ENCODE measurements at places on chromosomes 6 and 20.

DNA sequence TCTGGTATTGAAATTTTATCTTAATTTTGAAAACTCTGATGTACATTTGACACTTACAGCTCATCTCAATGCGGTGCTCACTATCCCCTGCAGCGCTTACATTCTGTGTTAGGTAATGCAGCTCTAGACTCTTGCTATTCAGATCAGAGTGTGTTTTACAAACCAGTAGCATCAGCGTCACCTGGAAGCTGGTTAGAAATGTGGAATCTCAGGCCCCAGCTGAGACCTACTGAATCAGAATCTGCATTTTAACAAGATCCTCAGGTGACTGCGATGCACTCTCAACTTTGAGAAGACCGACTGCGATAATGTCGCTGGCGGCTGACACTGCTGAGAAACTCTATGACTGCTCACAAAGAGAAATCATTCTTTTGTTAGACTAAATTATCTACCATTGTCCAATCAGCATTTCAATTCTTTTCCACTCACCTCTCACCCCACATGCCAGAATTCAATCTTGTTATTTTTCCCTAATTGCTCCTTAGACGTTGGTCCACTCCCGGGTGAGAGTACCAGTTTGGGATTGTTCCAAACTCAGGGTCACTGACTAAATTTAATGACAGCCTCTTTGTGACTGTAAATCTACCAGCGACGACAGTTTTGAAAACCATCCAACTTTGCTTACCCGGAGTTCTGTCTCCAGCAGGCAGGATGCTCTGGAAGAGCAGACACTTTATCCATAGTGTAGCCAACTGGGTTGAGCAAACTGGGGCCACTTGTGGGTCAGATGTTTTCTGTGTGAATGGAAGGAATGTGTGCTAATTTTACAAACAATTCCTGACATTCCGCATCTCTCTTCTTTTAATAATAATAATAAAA lies 140.1 kb upstream of the BTBD3 start:
- DNase-seq: no peak

DNA sequence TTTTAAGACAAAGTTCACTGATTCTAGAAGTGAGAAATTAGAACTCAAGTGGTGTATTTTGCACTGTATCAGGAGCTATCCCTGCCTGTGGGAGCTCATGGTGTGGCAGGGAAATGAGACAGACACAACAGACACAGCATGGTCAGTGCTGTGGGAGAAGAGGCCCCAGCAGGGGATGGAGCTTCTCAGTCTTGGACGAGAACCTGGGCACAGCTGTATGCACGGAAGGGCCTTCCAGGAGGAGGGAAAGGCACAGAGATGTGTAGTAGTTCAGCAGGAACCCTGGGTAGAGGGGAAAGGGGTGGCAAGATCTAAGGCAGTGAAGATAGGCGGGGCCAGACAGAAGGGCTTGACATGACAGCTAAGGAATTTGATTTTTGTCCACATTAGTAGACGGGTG lies 48.8 kb upstream of the KIF25 start:
- DNase-seq: no peak

DNA sequence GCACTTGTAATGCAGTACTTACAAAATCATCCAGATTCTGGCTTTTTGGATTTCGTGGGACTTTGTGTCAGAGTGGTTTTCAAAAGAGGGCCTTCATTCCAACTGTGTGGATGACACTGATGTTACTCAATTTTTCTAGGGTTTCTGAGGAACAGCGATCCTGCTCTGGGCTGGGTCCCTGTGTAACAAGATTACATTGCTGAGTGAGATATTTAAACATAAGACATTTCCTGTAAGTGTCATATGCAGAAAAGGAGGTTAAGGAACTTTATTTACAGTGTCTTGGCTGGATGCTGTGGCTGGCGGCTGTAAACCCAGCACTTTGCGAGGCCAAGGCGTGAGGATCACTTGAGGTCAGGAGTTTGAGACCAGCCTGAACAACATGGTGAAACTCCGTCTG lies 6.7 kb downstream of the ZFAND3 start:
- no peak for DNase-seq

GRCh38 chr6:105651969-105652368 lies 249.1 kb upstream of the PREP start:
- DNase-seq: no peak

GRCh38 chr20:44780226-44780625 lies 30.1 kb downstream of the RIMS4 start:
- DNase-seq: peak; percentile 26

- no peak for DNase-seq
Observed at GRCh38 chr6:40671694-40672050, 84.5 kb upstream of the LRFN2 start.

GRCh38 chr6:147109707-147110106 lies 94.5 kb upstream of the STXBP5 start:
- no peak for DNase-seq

- peak; percentile 13 for DNase-seq
Observed at GRCh38 chr6:135033238-135033637, 21.4 kb downstream of the HBS1L start.

- DNase-seq: no peak
Observed at GRCh38 chr6:84525907-84526306, 238.5 kb downstream of the TBX18 start.

DNA sequence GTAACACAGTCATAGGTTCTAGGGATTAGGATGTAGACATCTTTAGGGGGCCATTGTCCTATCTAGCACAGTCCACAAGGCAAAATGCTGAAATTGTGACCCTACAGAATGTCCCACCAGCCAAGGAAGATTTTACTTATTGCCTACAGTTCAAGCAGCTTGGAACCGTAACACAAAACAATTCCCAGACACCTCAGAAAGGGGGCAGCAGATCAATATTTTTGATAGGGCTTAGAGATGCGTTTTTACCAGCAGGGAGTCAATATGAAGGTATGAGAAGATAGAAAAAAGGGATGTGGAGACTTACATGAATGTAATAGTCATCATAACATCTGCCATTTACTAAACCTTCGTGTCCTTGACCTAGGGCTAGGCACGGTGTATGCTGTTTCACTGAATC lies 81.0 kb downstream of the TMEM170B start:
- DNase-seq: no peak

- no peak for DNase-seq
Observed at GRCh38 chr6:10332111-10332510, 82.8 kb downstream of the TFAP2A start.

DNA sequence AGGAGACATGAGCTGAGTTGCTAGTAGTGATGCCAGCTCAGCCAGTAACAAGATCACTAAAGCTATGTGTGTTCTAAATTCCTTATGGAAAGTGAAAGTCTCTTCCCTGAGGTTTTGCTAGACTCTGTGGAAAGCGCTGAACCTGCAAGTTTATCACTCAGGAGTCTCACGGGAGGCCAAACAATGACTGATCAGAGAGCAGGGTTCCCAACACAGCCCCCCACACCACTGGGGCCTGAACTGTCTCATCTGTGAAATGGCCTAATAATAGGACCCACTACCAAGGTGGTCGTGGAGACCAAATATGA lies 19.9 kb downstream of the ACSS1 start:
- no peak for DNase-seq

- DNase-seq: no peak
Observed at GRCh38 chr6:100366419-100366818, 98.3 kb downstream of the SIM1 start.

- no peak for DNase-seq
Observed at GRCh38 chr6:139912735-139913400, 538.4 kb upstream of the CITED2 start.

DNA sequence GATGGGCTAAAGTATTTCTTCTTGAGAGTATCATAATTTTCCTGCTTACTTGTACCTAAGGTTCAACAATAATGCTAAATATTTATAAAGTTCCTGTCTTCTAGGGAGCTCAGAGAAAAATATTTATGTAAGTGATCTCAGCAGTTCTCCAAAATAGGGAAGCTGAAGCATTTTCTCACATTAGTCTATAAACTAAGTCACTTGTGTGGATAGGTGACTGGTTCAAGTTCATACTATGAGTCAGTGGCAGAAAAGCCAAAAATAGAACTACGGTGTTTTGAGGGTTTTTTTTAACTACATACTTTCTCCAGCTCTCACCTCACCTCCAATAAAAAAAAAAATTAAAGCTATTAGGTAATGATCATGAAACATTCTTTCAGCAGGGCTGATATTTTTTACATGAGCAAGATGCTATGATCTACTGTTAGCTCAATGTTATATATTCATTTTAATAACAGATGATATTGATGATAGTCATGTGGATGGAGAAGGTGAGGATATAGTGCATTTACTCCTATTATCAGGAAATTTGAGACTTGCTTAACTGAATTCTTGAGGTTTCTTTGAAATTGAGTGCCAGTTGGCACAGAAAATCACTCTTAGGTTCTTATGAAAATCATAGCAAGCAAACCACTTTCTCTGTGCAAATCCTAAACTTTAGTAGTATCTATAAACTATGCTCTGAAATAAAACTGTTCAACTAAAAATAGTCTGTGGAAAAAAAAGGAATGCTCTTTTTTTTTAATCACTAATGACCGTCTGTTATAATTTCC lies 4.1 kb upstream of the MOXD1 start:
- no peak for DNase-seq

DNA sequence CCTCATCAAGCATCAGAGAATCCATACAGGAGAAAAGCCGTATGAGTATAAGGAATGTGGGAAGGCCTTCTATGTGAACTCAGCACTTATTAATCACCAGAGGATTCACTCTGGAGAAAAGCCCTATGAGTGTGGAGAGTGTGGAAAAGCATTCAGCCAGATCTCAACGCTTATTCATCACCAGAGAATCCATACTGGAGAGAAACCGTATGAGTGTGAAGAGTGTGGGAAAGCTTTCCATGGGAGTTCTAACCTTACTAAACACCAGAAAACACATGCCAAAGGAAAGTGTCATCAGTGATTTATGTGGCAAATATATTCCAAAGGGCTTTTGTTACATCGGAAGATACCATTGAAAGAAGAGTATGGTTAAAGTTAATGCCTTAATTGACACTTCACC lies 25.4 kb downstream of the ZKSCAN8 start:
- no peak for DNase-seq

DNA sequence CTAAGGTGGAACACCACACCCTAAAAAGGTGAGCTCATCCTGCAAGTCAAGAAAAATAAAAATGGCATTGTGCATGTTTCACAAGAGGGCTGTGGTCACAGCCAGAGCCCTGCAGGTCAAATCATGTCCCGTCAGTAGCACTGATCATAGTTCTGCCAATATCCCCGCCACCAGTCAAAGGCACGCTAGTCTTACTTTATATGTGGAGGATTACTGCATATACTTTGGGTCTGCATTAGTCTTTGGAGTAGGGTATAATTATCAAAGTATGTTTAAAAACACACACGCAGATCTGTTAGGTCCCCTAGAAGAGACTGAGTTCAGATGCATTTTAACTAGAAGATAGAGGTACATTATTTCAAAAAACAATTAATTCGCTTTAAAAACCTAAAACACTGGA lies 1.8 kb downstream of the PERP start:
- DNase-seq: no peak

GRCh38 chr6:14746139-14746837 lies 499.6 kb upstream of the JARID2 start:
- DNase-seq: no peak

DNA sequence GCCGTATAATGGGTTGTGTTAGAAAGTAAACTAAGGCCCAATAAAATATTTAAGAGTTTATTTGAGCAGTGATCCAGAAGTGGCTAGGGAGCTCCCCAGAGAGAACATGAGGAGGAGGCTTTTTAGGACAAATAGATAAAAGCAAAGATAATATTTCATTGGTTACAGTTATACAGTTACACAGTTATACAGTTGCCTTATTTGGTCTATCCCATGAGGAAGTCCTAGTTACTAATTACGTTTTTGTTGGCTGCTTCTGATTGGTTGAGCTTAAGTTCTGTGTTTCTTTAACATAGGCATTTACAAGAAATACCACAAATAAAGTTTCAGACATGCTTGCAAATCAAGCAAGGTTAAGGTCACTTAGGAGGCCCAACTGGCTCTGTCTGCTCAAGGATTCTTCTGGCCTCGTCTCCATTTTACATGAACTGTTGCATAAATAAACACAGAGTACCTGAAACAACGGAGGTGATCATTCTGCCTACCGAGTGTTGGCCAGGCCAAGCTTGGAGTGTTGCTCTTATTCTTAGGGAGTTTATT lies 7.0 kb downstream of the UBD start:
- DNase-seq: peak; percentile 87

- no peak for DNase-seq
Observed at GRCh38 chr6:32794510-32794909, 22.3 kb downstream of the HLA-DOB start.

DNA sequence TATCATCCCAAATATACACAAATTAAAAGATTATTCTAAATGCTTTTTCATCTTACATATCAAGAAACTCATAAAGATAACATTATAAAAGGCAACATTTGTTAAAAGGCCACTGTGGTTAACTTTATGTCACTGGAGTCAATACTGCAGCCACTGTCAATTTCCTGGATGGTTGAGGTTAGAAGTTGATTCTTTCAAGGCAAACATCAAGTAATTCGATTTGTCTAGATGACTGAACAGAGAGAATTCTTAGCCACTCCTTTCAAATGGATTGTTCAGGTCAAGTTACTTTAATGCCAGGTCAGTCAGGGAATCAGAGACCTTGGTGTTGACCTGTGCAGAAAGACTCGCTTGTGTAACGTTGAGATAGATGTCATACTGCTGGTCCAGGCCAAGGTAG lies 44.4 kb upstream of the SIM1 start:
- no peak for DNase-seq

DNA sequence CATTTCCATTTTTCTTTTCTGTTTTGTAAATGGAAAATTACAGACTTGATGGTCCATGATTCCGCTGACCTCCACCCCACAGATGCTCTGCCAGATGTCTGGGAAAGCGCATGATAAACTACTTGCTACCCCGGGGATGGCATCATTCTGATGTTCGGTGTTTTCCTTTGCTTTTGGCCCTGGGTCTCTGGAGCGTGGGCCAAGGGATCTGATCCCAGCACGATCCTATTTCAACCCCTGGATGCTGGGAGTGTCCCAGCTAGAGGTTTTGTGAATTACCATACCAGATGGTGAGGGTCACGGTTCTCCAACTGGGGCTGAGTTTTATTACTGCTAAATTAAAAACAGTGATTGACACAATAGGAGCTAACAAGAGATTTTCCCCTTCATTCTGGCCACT lies 25.2 kb upstream of the MYLIP start:
- no peak for DNase-seq

DNA sequence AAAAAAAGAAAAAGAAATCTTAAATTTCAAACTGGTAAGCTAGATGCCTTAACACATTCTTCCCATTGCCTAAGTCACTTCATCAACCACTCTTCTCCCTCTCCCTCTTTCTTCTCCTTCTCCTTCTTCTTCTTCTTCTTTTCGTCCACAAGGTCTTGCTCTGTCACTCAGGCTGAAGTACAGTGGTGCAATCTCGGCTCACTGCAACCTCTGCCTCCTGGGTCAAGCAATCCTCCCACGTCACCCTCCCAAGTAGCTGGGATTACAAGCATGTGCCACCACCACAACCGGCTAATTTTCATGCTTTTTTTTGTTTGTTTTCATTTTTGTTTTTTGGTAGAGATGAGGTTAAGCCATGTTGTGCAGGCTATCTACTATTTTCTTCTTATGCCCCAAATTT lies 60.2 kb downstream of the GPR63 start:
- no peak for DNase-seq

GRCh38 chr6:38146021-38146733 lies 326.6 kb downstream of the ZFAND3 start:
- no peak for DNase-seq

Measured in LNCaP clone FGC (cell line).